ENCODE measurements at places on chromosomes 7 and 10.

GRCh38 chr10:51615764-51616298, 83.6 kb downstream of the CSTF2T start:
- no peak for DNase-seq

DNA sequence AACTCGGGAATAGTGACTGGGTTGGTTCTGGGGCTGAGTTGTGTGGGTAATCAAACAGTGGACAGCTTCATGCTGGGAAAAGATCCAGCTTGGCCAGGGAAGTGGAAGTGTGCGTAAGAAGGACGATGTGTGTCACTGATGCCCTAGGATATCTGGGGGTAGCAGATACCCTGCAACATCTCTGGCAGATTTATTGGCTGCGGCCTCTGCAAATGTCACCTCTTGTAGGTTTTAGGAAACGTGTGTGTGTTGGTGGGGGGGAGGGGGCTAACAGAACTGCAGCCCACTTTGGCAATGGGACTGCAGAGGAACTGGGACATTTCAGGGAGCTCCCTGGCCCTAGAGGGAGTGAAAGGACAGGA, 965 bp upstream of the AGAP3 start:
- no peak for DNase-seq

DNA sequence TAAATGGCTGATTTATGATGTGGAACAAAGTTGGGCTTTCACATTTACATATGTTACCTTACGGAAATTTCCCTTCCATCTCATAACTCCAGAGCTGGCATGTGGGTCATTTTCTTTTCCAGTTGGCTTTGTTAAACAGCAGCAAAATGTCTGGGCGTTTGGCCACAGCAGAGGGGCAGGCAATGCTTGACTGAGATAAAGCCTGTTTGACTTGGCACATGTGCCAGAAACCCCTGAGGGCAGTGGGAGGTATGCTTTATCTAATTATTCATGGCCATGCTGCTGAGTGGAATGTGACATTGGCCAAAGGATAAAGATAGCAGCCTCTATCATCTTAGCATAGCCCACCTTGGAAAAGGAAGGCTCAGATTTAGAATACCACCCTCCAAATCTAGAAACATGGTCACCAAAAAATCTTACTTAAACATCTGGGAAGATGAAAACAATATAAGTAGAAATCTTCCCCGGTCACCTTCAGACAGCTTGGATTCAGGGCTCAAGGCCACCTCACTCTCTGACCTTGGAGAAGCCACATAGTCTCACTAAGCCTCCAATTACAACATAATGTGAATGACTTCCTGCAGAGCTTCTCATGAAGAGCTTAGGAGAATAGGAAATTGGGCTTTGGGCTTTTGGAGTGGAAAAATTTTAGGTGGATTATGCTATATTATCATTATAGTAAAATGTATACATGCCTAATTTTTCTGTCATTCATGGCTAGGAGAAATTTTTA, 101.5 kb downstream of the GRM3 start:
- no peak for DNase-seq

DNA sequence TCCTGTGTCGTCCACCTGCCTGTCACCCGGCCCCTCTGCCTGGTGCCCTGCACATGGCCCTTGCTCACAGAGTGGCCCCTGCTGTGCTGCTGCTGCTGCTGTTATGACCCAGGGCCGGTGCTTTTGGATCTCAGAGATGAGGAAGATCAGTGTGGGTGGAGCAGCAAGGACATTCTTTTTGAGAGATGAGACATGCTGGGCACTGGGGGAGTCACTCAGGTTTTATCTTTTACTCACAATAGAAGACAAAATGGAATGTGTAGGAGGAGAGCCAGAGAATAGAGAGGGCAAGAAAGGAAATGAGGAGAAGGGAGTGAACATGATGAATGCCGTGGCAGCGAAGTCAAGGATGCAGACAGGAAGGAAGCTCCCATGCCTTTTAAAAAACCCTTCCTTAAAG, 611.5 kb upstream of the DPP6 start:
- DNase-seq = no peak

GRCh38 chr7:134885967-134886352, 100.3 kb upstream of the AGBL3 start:
- no peak for DNase-seq

- no peak for DNase-seq
Measured at GRCh38 chr10:59872892-59873463, 33.4 kb downstream of the CCDC6 start.

DNA sequence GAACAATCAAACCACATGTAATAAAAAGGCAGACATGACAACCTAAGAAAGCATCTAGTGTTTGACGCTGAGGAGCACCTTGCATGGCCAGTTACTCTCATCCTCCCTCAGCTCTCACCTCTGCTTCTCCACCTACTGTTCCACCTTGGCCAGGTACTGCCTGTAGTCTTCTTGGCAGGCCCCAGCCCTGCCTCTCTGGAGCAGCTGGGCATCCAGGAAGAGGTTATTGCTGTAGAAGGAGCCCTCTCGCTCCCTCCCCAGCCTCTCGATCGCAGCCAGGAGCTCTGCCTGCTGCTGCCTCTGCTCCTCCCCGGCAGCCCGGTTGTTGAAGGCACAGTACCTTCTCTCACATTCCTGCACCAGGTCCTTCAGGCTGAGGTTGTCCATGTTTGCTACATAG, 9.7 kb downstream of the GIMAP5 start:
- DNase-seq = peak; percentile 64

DNA sequence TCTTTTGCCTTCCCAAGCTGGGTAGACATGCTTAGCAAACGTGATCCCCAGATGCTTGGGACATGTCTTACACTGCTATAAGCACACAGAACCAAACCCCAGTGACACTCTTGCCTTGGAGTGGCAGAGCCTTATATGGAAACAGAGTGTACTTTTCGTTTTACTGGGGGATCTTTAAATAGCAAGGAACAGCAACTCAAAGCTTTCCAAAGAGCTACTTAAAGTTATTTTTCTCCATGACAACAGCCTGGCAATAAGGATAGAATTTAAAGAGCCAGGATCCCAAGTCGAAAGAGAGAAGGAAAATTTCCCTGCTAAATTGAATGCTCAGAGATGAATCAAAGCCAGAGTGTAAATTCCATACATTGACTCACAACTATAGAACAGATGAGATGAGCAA, 67.8 kb downstream of the ZNF365 start:
- no peak for DNase-seq

DNA sequence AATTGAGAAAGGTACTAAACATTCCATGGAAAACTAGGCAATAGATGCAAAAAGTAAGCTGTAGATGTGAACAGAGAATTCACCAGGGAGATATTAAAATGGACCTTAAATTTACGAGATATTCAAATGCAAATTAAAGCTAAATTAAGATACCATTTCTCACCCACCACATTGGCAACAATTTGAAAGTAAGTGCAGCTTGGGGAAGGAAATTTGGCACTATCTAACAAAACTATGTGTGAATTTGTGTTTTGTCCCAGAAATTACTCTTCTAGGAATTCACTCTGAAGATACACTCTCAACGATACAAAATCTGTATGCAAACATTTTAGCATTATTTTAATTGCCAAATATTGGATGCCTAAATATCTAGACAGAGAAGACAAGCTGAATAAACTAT, 178.2 kb upstream of the SORCS1 start:
- no peak for DNase-seq

- no peak for DNase-seq
Measured at GRCh38 chr7:94972296-94972695, 64.9 kb downstream of the PPP1R9A start.

DNA sequence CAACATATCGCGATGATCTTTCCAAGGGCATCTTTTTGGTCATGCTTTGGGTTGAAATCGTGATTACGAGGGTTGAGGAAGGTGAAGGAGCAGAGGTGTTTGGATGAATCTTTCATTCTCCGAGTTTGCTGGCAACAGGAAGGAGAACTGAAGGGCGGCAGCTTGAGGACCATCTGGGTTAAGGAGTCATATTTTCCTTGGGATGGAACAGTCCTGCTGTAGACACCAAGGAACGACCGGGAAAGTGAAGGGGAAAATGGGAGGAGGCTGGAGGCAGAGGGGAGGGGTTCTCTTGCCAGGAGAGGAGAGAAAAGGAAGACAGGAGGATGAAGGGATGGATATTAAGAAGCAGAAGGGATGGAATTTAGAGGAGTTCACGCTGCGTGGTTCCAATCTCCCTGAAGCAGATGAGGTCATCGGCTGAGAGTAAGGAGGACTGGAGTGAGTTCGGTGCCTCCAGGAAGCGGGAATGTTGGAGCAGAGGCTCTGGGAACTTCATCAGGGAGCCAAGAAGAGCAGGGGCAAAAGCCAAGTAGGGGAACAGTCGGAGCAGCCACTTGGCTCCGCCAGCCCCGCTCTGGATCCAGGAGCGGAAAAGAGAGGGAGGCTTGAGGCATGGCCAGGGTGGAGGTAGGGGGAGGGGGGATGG, 116.6 kb upstream of the GALNT17 start:
- DNase-seq = no peak

DNA sequence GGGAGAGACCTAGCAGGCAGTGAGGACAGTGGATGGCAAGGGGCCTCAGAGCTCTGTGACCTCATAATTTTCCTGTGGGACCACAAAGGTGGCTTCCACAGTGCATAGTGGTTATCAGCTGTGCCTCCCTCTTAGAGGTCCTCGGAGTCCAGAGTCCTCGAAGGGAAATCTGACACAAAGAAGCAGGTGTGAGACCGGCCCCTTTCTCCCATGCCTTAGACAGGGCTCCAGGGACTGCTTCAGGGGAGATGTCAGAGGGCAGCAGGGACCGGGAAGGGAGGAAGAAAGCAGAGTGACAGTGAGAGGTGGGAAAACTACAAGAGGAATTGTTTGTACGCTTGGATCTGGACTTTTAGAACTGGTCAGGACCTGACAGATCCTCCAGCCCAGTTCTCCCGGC, 66.3 kb downstream of the BAMBI start:
- no peak for DNase-seq

DNA sequence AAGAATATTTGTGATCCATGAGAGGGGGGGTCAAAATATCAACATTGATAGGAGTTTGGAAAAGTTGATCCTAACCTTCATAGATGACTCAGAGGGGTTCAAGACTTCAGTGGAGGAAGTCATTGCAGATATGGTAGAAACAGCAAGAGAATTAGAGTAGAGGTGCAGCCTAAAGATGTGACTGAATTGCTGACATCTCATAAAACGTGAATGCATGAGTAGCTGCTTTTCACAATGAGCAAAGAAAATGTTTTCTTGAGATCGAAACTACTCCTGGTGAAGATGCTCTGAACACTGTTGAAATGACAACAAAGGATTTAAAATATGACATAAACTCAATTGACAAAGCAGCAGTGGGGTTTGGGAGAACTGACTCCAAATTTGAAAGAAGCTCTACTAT, 700.7 kb upstream of the FZD8 start:
- DNase-seq = no peak

GRCh38 chr10:31197886-31198285, 121.1 kb upstream of the ZEB1 start:
- DNase-seq = no peak

- no peak for DNase-seq
Measured at GRCh38 chr10:97314671-97315070, 4.4 kb upstream of the FRAT1 start.

DNA sequence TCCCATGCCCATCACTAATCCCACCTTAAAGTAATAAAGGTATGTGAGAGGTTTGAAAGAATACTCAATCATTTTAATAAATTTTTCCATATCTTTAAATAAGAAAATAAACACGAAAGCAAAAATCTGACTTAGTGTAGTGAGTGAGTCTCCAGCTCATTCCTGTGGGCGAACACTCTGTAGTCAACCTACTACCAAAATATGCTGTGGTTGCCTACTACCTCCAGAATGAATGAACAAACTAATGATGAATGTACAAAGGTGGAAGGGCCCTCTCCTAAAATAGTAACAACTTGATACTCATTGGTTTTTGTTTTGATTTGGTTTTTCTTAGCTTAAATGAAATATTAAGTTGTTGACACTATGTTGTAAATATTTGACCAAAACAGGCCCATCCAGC, 195.5 kb upstream of the HPS1 start:
- no peak for DNase-seq

DNA sequence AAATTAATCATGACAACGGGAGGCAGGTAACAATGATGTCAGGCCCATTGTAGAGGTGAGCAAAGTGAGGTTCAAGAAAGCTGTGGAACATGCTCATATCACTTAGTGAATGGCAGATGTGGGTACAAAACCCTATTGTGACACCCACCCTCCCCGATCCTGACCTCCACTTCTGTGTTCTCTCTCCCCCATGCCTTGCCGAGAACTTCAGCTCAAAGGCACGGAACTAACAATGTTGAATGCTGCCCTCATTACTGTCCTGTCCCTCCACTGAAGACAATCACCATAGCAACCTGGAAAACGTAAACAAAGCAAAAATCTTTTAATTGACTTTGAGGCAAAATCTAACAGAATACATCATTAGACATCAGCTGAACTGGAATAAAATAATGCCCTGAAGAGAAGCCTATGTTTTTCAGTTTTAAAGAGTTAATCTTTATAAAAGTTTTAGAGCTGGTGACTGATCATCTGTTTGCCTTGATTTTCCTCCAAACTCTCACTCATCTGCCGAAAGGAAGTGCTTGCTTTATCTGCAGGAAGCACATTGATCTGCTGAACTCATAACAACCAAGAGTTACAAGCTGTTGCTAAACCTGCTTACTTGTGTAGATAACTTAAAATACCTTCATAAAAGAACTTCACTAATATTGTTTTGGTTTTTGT, 133.6 kb downstream of the CUBN start:
- no peak for DNase-seq

GRCh38 chr10:32961343-32961894, 3.4 kb upstream of the ITGB1 start:
- DNase-seq = no peak

GRCh38 chr10:47087667-47088066, 176.4 kb downstream of the PTPN20 start:
- DNase-seq = no peak

DNA sequence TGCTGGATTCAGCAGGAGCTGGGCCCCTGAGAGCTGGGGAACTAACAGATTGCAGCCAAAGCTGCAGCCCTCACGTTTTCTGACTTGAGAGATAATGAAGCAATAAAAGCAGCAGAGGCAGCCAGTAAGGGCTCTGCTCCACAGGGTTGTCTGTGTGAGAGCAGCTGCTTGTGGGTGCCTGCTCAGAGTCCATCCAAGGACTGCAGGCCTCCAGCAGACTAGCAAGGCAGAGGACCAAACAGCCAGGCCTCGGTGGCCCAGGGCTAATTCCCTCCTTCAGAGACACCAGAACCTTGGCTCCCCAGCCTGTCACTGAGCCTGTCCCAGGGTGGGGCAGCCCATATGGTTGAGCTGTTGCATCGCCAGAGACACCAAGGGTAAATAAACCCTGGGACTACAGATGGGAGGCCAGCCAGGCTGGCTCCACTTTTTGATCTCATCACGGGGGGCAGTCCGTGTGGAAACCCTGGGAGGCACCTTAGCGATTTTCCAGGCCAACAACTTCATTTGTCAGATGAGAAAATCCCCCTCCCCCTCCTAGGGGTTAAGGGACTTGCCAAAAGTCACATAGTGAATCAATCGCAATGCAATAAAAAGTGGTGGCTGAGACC, 229.2 kb downstream of the WDR11 start:
- DNase-seq = no peak

DNA sequence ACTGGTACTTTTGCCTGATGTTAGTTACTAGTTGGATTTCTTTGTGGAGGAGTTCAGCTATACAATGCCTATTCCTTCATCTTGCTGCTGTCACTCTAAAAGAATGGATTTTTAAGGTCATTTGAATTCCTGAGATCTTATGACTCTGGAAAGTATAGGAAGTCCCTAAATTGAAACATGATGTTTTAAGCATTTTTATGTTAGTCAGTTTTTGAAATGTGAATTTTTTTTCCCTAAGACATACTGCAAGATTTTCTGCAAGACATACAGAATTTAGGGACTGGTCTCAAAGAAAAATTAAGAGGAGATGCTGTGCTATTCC, 355.8 kb downstream of the SUGCT start:
- DNase-seq = no peak
